ENCODE measurements at places on chromosomes 12 and 14.

- no peak for DNase-seq
These were observed 58.8 kb upstream of the AP4S1 start for GRCh38 chr14:30966415-30967363.

GRCh38 chr12:30548203-30548602 lies 147.5 kb downstream of the IPO8 start:
- no peak for DNase-seq

GRCh38 chr12:99393763-99394162 lies 253.8 kb upstream of the GARIN6 start:
- DNase-seq, result no peak

GRCh38 chr12:74890237-74890599 lies 319.4 kb downstream of the KCNC2 start:
- DNase-seq, result no peak

DNA sequence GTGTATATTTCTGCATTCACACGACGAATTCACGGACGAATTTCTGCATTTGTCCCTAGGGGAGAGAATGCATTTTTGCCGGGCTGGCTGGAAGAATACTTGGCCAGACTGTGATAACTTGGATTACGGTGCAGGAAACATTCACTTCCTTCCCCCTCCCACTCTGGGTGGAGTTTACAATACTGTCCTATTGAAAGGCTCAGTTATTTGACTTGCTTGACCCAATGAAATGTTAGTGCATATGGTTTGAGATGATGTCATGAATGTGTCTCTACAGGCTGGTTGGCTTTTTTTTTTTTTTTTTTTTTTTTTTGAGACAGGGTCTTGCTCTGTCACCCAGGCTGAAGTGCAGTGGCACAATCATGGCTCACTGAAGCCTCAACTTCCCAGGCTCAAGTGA lies 90.7 kb upstream of the NOS1 start:
- no peak for DNase-seq

DNA sequence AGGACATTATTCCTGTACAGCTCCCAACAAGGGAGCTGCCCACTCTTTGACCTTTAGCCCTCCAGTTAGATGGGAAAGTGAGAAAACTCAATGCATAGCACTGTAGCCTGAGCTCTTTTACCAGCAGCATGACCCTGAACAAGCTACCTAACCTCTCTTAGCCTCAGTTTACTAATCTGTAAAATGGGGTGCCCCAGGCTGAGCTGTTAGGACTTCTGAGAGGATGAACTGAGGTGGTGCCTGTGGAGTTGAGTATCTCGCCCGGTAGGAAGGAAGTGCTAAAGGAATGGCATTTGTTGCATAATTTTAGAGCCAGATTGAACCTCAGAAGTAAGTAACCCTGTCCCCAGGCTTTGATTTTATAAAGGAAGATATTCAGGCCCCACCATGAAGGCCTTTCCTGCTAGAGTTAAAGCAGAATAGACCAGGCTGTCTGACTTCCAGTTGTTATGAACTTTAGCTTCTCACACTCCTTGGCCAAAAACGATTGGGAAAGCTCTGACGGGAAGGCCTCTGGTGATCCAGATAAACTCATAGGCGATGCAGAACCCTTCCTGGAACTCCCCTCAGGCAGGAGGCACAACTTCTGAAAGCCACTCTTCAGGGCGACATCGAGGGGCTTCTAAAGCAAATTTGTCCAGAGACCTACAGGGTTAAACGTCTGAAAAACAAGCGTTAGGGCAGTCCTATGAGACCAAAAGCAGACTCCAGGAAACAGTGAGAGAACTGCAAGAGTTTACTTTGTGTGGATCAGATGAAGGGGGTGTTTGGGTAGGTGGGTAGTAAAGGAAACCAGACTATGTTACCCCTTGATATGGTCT lies 2.5 kb upstream of the SERPINA10 start:
- DNase-seq, result no peak

GRCh38 chr12:115760231-115760630 lies 517.3 kb downstream of the MED13L start:
- DNase-seq, result no peak

DNA sequence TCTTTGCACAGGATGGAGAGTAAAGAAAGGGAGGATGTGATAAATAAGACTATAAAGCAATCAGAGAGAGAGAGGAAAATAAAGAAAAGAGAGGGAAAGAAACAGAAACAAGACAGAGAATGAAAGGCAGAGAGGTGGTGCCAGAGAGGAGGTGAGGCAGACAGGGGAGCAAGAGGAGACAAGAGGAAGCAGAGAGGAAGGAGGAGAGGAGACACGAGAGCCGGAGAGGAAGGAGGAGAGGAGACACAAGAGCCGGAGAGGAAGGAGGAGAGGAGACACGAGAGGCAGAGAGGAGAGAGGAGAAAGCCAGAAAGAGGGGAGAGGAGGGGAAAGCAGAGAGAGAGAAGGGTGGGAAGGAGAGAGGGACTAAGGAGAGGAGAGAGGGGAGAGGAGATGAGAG lies 125.2 kb downstream of the PAPOLA start:
- DNase-seq, result no peak

- DNase-seq, result no peak
These were observed 125.7 kb upstream of the BTG1 start for GRCh38 chr12:92271341-92271740.

DNA sequence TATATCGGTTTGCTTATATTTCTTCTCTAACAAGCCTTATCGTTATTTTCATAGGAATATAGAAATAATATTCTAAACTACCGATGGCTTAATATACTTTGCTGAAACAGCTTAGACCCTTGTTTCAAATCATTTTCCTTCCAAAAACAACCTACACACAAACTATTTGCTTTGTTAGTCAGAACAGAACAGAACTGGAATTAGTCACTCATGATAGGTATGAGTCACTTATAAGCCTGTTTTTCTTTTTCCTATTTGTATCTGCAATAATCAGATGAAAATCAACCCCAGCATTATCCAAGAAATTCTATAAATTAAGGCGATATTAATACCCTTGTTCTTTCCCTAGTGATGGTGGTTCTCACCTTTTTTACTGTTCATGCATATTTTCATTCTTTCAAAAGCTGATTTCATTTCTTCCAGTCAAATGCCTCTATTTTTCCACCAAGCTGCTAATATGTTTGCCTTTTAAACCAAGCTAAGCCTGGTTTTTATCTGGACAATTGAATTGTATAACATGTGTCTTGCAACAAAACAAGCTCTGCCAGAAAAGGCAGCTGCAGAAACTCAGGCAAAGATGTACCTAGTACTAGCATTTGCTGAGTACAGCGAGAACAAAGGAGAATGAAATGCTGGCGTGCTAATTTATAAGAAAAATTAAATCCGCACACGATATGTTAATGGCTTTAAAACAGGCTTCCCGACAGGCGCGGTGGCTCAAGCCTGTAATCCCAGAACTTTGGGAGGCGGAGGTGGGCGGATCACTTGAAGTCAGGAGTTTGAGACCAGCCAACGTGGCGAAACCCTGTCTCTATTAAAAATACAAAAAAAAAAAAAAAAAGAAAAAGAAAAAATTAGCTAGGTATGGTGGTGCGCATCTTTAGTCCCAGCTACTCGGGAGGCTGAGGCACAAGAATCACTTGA lies 1418.2 kb downstream of the AACS start:
- no peak for DNase-seq

DNA sequence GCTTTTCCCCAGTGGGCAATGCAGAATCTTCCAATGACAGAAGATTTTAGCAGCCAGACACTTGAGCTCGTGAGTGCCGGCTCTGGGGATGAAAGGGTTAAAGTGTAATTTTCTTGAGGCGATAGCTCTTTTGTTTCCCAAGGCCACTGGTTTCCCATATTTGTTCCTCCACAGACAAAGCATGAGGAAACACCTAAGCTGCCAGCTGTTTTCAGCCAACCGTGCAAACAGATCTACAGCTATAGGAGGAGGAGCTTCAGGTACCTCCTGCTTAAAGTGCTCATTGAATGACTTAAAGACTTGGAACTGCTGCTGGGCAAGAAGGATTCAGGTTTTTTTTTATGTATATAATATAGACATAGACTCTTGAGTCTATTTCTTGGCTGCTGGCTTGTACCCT lies 1311.5 kb downstream of the TMEM121 start:
- no peak for DNase-seq

Data from GM12891 (cell line).